Stimulated activated CD8-positive, alpha-beta memory T cell treated with anti-CD3 and anti-CD28 coated beads, Interleukin-12 subunit alpha, Interleukin-12 subunit beta, amount 100 ng/mL, for 4 hours (primary cell): ENCODE measurements at places on chromosomes 7 and 10.

DNA sequence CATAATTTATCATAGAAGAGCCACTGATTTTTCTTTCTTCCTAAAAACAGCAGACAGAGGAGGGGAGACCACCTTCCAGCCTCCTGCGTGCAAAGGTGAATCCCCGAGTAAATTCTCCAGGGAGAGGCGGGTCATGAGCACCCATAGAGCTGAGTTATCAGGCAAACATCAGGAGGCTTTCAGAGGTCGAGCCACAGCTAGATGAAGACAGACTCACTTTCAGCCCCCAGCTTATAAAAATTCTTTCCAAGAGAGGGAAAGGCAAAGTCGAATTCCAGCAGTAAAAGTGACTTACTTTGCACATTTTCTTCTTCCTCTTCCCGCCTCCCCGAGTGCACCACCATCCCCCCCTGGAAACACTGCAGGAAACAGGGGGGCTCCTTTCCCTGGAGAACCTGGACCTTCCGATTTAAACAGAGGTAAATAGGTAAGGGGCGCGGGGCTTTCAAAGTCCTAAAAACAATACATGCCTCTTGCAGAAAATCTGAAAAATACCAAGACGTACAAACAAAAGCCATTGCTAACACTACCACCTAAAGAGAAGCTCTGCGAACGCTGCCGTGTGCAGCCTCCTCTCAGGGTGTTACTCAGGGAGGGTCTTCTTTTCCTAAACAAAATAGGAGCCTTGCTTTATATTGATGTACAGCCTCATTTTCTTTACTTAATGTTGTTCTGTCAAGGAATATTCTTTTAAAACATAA lies 163.8 kb downstream of the SVIL start:
- no peak for DNase-seq

GRCh38 chr10:30591249-30591670 lies 38.3 kb downstream of the LYZL2 start:
- no peak for DNase-seq

DNA sequence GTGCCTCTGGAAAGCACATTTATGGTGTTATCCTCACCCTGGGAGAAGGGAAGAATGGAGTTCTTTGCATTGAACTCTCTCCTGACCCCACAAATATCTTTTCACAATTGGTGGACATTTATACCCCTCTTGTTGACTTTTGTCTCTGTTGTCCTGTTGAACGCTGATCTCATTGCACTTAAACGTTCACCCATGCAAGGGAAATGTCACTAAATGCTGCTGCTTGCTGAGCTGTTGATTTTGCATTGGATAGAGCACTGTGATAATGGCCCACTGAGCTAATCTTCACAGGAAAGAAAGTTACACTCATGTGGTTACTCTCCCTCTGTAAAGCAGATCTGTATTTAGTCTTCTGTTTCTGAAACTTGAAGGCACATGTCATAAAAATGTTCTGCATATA lies 133.4 kb downstream of the FZD1 start:
- DNase-seq, result no peak

DNA sequence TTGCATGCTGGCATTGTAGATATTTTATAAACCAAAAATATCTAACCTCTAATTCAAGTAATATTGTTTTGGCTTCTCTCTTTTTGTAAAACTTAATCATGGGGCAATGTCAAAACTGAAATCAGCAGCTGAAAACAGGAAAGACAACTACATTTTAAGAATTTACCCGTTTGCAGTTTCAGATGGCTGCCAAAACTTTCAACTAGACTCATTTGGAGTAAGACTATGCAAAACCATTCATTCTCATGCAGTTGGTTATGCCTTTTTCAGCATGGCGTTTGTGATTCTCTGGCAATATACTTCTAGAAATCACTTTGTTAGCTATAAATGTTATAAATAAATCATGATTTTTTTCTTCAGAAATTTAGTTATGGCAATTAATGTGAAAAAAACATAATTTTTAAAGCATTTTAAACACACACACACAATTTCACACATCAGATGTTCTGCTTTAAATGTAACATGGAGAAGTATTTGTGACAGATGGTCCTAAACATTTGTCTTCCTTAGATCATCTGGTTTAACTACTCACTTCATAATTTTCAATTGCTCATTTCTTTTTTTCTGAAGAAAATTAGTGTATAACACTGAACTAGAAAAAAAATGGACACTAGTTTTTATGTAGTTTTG lies 116.4 kb downstream of the ITGB8 start:
- DNase-seq, result no peak

DNA sequence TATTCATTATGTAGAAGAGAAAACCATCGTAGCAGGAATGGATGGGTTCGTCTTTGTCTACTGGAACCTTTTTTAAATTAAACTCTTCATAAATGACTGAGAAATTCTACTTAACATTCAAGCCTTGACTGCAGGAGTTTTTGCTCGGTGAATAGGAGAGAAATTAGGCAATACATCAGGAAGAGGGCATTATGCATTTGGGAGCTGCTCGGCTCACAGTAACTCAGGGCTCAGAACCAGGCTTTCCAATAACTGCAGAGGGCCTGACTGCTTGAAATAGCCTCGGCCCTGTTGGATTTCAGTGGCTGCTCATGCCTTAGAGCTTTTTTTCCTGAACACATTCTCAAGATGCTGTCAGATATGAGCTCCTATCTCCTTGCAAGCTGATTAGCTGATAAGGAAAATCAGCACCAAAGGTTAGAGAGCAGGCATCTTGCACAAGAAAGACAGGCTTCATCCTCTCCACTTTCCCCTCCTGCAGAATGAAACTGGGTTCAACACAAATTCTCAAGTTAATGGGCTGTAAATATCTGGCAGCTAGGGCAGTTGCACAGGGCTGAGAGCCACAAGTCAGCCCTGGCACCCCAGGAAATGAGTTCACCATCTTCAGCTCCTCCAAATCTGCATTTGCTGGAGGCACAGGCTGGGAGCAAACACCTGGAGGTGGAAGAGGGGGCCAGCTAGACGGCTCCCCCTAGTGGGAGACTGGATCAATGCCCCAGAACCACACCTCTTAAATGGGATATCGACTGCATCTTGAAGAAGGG lies 24.3 kb downstream of the TECTB start:
- no peak for DNase-seq

GRCh38 chr10:27820637-27821036 lies 75.0 kb upstream of the MKX start:
- DNase-seq, result no peak

DNA sequence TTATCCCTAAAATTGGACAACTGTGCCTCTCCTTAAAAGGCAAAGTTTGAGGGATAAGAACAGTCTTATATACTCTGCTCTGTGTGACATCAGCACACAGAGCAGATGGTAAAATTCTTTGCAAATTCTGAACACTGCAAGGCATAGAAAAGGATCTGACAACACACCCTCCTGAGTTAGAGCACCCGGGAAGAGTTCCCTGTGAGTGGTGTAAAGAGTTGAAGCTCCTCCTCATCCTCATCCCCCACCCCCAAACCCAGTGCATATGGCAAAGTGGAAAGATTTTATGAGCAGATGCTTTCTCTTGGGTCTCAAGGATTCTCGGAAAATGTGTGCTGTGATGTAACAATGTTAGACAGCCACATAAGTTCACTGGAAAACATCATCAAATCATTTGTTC lies 40.0 kb upstream of the DGKI start:
- no peak for DNase-seq

- DNase-seq, result no peak
These were observed 455.0 kb downstream of the GFRA1 start for GRCh38 chr10:115818012-115818411.

DNA sequence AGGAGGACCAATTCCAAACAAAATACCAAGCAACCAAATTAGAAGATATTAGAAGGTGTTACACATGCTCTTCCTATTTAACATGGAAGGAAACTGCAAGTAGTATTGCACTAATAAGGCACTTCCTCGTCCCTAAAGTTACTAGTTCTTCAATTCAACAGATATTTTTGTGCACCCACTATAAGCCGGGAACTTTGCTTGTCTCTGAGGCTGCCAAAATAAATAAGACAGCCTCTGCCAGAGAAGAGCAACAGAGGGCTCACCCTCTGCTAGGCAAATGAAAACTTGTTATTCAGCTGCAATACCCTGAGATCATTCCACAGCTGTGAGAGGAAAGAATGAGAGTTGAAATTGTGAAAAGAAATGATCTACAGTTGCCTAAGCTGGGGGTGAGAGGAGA lies 37.4 kb upstream of the GSAP start:
- DNase-seq, result no peak

- no peak for DNase-seq
These were observed 17.9 kb downstream of the ADCYAP1R1 start for GRCh38 chr7:31069860-31070555.

DNA sequence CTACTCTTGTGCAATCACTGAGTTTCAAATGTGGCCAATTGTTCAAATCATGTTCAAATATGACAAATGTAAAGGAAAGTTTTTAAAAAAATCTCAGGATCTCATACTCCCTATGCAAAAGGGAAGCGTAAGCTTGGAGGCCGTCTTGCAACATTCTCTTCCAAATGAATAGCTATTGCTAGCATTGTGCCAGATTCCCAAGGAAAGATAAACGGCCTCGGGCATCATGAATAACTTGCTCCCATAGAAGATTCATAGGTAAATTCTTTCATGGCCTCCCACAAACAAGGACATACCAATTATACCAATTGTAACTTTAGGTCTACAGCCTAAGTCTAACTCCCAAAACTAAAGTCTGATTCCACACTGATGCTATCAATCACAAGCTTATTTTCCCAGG lies 416.9 kb downstream of the THSD7A start:
- no peak for DNase-seq

- no peak for DNase-seq
These were observed 471.4 kb downstream of the ADRA2A start for GRCh38 chr10:111548084-111548726.

- DNase-seq, result no peak
These were observed 747.4 kb upstream of the VSTM2A start for GRCh38 chr7:53794816-53795215.

DNA sequence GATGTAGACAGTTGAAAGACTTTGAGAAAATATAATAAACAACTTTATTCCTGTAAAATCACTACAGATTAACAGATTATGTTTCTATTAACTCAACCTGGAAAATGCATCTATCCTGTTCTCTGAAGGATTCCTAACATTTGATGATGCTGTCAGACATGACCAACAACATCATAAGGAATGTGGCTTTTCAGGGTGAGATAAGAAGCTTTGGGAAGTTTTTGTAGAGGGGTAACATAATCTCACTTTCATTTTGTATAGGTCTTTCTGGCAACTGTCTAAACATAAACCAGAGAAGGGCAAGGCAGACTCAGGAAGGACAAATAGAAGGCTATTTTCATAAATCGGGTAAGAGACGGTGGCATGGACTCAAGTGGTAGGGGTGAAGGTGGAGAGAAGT lies 112.2 kb downstream of the TES start:
- no peak for DNase-seq

GRCh38 chr7:22361795-22362194 lies 4.8 kb upstream of the RAPGEF5 start:
- DNase-seq, result no peak

DNA sequence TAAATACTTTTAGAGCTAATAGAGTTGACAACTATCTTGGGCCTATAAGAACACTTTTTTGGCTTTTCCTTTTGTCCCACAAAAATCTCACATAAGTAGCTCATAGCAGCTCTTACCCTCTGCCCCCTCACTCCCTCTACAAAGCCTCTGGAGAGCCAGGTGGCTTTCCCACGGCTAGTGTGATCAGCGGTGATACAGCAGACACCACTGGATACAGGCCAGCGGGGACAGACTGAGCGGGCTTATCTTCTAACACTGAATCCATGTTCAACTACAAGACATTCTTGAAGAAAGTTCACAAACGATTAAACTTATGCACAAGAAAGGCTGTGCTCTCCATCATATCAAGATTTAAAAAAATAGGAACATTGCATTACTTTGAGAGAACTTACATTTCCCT lies 377.2 kb downstream of the PARD3 start:
- no peak for DNase-seq

- no peak for DNase-seq
These were observed 72.6 kb downstream of the COPG2 start for GRCh38 chr7:130595986-130596385.

- DNase-seq, result no peak
These were observed 149.1 kb downstream of the MAPK8 start for GRCh38 chr10:48455392-48456151.

DNA sequence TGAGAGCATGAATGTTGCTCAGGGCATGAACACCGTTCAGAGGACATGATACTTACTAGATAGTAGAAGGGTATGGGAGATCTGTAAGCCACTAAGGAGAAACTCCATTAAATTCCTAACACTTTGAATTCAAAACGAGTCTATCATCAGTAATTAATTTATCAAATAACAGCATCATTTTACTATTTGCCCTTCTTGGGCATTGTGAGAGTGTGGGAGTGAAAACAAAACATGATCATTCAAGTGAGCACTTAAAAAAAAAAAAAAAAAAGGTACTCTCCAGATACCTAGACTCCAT lies 20.5 kb upstream of the ASB15 start:
- DNase-seq, result no peak

- no peak for DNase-seq
These were observed 100.1 kb downstream of the HIP1 start for GRCh38 chr7:75638594-75639070.

- DNase-seq, result no peak
These were observed 38.0 kb downstream of the EGFR start for GRCh38 chr7:55056577-55057480.

- no peak for DNase-seq
These were observed 85.8 kb downstream of the TCF7L2 start for GRCh38 chr10:113035732-113036312.

- no peak for DNase-seq
These were observed 162.9 kb downstream of the RGS10 start for GRCh38 chr10:119379466-119380071.

- no peak for DNase-seq
These were observed 2.0 kb downstream of the PPP1R17 start for GRCh38 chr7:31688996-31689395.
